ENCODE measurements at places on chromosomes 1 and 21.

DNA sequence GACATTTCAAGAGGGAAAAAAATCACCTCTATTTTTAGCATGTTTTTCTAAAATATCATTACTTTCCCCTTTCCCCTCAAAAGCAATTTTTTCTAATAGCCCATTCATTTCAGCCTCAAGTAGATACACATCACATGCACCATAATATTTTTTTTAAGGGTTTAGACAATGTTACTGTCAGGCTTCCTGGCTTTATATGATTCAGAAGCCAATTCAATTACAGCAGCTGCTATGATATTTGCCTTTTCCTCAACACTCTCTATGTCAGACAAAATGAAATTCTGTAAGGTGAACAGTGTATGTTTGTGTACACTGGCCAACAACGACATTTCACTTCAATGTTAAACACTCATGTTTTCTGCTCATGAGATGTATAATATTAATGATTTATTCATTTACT lies 46.5 kb downstream of the OMA1 start:
- DNase-seq: peak; percentile 11

DNA sequence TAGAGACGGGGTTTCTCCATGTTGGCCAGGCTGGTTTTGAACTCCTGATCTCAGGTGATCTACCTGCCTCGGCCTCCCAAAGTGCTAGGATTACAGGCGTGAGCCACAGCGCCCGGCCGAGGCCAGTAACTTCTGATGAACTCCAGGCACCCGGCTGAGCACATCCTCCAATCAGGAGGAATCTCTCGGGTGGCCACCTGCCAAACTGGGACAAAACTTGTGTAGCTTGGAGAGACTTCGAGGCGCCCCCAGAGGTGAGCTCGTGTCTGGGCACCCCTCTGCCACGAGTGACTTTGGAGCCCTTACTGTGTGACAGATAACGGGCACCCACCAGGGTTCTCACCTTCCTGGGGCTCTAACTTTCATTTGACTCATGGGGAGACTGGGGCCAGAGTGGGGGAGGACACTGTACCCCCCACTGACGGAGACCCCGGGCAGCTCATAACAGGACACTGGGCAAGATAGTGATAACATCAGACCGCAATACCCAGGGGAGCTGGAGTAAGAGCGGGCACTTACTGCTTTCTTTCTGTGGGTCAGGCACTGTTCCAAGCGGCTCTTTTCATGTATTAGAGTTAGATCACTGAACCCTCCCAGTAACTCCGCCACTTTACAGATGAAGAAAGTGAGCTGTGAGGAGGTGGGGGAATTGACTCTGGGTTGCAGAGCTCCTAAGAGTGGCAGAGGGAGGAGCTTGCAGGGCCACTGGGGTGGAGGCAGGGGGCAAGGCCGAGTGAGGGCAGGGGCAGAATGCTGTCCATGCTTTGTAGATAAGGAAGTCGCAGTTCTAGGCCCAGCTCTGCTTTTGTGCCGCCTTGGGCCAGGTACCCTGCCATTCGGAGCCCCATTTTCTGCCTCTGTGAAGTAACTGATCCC lies 1.9 kb upstream of the PADI2 start:
- DNase-seq: no peak

- DNase-seq: no peak
Measured at GRCh38 chr1:147091801-147092200, 80.5 kb downstream of the PRKAB2 start.

- DNase-seq: peak; percentile 17
Measured at GRCh38 chr1:150257624-150258585, at the start of gene CA14. Gene CA14 (plus strand): TSS chr1:150257774. CDS start chr1:150258129, 355 bp downstream.

DNA sequence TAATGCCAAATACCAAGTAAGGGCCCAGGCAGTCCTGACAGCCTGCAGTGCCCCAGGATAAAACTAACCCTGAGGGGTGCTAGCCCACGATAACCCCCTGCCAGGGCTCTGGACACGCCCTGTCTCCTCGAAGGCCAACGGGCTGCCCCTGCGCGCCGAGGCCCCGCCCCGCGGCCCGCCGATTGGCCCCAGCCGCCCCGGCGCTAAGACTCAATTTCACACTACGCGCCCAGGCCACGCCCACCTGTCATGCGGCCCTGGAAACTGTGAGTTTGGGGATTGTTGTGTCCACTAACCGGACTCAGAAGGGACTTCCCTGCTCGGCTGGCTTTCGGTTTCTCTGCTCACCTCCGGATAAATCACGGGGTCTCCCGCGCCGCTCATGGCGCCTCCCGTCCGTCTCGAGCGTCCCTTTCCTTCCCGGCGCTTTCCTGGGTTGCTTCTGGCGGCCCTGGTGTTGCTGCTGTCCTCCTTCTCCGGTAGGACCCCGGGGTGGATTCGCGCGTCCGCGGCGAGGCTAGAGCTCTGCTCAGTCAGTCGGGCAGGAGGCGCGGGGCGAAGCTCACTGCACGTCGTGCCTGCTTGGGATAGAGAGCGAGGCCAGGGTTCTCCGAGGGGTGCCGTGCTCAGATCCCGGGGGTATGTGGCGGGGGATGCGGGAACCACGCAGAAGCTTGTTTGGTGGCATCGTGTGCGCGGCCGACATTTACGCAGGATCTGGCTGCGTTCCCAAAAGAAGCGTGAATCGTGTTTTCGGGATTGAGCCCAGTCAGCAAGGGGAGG lies at the start of gene CR1L:
CR1L (plus strand) TSS at position 282 of the 783 bp plus-strand sequence; CDS start at position 383, 101 bp downstream.
- DNase-seq: peak; percentile 64

- peak; percentile 10 for DNase-seq
Measured at GRCh38 chr1:170494369-170494768, 37.6 kb upstream of the GORAB start.

- DNase-seq: no peak
Measured at GRCh38 chr1:24406788-24407187, 6.8 kb downstream of the STPG1 start.

GRCh38 chr1:223244366-223245103 lies 101.5 kb upstream of the TLR5 start:
- DNase-seq: peak; percentile 14

DNA sequence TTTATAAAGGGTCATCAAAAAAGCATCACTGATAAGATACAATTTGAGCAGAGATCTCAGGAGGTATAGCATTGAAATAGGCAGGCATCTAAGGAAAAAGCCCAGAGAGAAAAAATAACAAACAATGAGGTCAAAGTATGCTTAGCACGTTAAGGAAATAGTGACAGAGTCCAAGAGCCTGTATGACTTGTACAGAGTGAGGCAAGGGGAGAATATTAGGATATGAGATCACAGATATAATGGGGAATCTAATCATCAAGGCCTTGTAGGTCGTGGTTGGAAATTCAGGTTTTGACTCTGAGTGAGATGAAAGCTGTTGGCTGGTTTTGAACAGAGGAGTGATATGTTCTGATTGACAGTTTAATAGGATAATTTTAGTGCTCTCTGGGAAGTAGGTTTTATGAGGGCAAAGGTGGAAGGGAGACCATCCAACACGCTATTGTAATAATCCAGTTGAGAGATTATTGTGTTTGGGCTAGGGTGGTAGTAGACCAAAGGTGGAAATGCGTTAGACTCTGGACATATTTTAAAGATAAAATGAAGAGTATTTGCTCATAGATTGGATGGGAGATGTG lies 644.6 kb upstream of the TMPRSS15 start:
- no peak for DNase-seq

DNA sequence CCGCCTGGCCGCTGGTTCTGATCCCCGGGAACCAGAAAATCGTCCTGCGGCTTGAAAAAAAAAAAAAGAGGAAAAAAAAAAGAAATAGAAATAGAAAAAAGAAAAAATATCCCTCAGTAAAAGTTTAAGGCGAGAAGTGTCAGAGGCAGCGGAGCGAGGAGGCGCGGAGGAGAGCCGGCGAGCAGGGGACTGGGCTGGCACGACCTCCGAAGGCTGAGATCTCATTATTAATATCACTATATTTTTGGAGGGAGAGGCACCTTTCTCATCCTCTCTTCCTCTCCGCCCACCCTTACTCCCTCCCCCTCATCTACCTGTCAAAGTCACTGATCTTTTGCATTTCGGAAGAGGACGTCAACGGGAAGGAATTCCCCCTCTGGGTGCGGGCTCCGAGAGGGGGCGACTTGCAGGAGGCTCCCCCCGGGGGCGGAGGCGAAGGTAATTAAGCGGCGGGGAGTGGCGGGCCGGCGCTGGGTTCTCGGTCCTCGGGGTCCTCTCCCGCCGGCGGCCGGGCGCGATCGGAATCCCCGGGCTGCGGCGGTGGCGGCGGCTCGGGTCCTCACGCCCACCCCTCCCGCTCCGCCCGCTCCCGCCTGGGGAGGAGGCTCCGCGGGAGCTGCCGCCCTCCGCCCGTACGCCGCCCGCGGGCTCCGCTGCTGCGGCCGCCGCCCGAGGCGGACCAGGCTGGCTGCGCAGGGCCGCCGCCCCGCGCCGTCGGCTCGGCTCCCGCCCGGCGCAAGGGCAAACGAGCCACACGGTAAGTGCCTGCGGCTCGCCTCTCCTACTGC lies at the start of gene NTNG1:
NTNG1 (plus strand) TSS at position 337 of the 788 bp plus-strand sequence.
- peak; percentile 75 for DNase-seq

GRCh38 chr1:231751415-231751814 lies 124.8 kb downstream of the DISC1 start:
- DNase-seq: no peak

GRCh38 chr21:37292041-37292440 lies 24.9 kb upstream of the VPS26C start:
- DNase-seq: no peak

- DNase-seq: no peak
Measured at GRCh38 chr1:39250460-39251240, 46.2 kb downstream of the MACF1 start.

Measured in NCI-H1417 (cell line).